Kasumi-1 (cell line): ENCODE measurements at places on chromosomes 3 and 15.

DNA sequence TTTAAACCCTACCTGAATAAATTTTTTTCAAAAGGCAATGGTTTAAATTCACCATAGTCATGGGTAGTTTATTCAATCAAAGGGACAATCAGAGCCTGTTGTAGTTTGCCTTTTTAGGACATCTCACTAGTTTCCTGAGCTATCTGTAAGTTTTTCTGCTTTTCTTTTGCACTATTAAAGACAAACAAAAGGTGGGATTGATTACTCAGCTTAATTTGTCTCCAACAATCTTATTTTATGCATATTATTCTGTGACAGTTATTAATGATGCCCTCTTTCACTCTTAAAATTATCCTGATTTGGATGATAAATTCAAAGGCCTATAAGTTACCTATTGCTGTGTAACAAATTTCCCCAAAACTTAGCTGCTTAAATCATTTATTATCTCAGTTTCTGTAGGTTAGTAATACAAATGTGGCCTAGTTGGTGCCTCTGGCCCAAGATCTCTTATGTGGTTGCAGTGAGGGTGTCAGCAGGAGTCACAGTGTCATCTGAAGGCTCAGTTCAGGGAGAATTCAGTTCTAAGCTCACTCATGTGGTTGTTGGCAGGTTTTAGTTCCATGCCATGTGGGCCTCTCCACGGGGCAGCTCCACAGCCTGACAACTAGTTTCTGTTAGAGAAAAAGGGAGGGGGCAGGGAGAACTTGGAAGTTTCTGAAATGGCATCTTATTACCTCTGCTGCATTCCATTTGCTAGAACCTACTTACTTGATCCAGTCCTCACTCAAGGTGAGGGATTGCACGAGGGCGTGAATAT lies 16.0 kb downstream of the ARMC8 start:
- DNase-seq, result no peak

DNA sequence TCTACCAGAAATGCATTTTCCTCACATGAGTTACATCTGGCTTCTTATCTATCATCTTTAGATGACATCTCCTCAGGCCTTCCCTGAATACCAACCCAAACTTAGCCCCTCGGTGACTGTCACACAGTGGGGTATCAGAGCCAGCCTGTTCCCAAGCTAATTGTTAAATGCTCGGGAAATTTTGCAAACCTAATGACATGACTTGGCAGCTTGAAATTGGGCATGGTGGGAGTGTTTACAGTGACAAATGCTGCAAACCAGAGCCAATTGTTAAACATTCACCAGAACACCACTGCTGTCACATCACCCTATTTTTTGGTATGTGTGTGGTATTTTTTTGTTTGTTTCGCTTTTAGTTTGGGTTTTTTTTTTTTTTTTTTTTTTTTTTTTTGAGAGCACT lies 130.8 kb downstream of the HCN4 start:
- DNase-seq, result no peak

GRCh38 chr3:20173844-20174410 lies 12.1 kb downstream of the SGO1 start:
- DNase-seq, result no peak

DNA sequence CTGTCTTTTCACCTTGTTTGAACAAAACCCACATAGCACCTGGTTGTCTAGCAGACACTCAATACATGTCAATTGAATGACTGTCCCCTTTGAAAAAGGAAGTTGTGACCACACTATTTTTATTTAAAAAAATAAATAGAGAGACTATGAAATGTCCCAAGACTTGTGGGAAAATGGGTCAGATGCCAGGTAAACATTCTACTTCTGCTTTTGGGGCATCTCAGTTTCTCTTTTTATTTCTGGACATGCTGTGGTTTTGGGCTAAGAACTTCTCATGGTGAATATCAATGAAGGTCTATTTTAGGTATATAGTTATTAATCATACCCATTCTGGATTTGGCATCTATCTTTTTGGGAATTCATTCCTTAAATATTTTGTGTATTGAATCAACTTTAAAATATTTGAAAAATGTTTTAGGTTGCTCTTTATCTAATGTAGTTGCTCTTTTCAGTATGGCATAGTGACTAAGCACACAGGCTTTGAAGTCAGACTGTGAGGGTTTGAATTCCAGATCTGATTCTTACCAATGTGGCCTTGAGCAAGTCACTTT lies 4.4 kb downstream of the TMEM45A start:
- no peak for DNase-seq

- no peak for DNase-seq
Observed at GRCh38 chr3:151768393-151768930, 34.7 kb downstream of the AADACL2 start.

DNA sequence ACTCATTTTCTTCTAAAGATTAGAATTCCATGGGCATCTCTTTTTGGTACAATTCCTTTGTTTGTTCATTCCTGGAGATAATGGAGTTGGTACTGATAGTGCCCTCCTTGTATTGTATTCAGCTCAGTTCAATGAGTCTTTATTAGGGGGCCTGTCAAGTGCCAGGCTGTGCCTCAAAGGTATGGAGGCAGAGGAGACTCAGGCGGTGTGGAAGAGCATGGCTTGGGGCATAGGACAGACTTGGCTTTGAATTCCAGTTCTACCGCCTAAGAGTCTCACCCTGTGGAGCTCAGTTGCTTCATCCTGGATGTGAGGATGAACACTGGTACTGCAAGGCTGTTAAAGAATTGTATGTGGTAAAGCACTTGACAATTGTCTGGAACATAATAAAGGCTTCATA lies 196.6 kb upstream of the IL12A start:
- DNase-seq, result no peak

DNA sequence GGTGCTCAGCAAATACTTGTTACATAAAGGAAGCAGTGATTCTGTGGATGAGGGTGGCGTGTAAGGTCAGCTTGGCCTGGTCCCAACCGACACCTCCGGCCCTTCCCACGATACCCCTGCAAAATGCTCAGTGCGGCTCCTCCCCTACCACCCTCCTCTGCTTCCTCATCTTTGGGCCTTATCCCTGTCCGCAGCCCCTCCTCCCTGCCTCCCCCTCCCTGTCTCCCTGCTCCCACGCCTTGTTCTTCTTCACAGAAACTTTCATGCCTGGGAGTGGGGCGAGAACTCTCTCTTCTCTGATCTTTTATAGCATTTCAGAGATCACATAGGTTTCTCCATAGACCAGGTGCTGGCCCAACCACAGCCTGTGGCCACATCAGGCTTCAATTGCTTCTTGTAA lies 75.0 kb upstream of the ATP2B2 start:
- DNase-seq, result no peak

DNA sequence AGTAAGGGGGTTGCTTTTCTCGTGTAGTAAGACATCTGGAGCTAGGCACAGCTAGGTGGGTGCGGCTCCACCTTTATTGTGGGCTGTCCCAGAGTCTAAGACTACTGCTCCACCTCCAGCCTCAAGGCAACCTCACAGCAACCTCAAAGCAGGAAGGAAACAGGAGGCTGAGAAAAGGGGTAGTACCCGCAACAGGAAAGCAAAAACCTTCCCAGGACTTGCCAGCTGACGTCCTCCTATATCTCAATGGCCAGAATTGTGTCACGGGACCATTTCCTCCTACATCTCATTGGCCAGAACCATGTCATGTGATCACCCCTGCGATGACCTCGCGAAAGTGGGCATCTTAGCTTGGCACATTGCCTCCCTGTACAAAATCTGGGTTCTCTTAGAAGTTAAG lies 4.3 kb upstream of the GPR160 start:
- peak; percentile 86 for DNase-seq

DNA sequence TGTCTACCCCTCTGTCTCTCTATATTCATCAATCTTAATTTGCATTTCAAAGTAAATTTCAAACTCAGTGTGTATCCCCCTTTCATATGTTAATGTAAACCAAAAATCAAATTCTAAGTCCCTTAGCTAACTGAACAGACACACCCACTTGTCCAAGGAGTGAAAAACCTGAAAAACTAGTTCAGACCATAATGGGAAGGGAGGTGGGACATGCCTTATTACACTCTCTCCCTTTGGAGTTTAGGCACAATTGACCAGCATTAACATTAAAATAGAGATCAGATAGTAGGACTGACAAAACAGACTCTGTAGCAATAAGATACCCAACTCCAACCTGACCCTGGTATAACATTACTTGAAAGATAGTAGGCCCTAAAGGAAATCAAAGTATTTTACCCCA lies 247.7 kb upstream of the GADL1 start:
- no peak for DNase-seq

DNA sequence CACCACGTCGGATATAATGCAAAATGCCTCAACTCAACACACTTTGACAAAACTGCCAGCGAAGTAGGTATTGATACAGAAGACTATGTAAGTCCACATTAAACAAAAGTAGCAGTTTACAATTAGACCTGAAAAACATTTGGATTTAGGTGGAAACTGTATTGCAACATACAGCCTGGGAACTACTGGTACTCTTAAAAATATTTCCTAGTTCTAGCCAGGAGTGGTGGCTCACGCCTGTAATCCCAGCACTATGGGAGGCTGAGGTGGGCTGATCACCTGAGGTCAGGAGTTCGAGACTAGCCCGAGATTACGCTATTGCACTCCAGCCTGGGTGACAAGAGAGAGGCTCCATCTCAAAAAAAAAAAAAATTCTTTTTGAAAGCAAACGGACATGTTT lies 246.2 kb downstream of the ZBTB20 start:
- DNase-seq, result no peak

DNA sequence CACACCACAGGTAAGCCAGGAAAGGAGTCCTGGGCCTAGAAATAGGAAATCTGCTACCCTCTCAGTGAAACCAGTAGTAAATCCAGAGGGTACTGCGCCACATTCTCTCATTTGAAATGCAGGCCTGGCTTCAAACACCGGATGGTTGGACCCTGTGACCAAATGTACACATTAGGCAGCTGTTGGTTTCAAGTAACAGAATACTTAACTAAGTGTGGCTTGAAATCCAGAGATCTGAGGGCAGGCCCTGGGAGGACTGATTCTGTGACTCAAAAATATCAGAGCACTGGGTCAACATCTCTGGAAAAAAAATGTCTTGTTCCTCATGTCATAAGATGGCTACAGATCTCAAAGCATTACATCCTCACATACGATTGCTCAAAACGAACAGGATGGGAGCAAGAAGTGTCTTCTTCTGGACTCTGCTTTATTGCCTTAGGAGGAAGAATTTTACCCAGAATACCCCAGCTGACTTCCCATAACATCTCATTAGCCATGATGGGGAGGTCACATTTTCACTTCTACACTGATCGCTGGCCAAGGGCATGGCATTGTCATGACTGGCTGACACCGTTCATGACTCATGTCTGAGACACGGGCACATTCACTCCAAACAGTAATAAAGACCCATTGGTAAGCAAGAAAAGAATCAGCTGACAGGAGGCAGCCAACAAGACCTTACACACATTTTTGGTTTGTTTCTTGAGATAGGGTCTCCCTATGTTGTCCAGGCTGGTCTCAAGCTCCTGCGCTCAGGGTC lies 166.0 kb downstream of the ARRDC4 start:
- no peak for DNase-seq
